ENCODE measurements at places on chromosomes 5 and 9. TPM values are rescaled to one million over a fixed set of nuclear protein-coding genes. Genes with fewer than 3 reads are reported as not detected.

DNA sequence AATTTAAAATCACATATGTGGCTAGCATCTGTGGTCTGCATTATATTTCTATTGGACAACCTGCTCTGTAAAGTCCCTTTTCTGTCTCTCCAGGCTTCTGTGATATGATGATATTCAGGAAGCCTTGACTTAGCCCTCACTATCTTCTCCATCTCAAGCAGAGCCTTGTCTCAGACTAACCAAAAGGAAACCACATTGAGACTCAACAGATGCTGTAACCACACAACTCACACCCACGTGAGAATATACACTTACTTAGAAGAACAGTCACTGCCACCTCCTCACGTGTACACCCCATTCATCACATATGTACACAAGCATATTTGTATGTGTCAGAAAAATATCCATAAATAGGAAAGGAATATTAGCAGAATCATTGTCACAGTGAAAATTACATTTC, 33.6 kb downstream of the HTR4 start:
- DNase-seq = no peak

- DNase-seq = no peak
Measured at GRCh38 chr5:172156541-172156994, 31.5 kb downstream of the STK10 start.

- DNase-seq = no peak
Measured at GRCh38 chr9:93949694-93950449, 5.3 kb downstream of the BARX1 start.

- no peak for DNase-seq
Measured at GRCh38 chr9:85630676-85631075, 111.1 kb downstream of the AGTPBP1 start.

- DNase-seq = no peak
Measured at GRCh38 chr9:82791692-82792091, 271.2 kb downstream of the RASEF start.

DNA sequence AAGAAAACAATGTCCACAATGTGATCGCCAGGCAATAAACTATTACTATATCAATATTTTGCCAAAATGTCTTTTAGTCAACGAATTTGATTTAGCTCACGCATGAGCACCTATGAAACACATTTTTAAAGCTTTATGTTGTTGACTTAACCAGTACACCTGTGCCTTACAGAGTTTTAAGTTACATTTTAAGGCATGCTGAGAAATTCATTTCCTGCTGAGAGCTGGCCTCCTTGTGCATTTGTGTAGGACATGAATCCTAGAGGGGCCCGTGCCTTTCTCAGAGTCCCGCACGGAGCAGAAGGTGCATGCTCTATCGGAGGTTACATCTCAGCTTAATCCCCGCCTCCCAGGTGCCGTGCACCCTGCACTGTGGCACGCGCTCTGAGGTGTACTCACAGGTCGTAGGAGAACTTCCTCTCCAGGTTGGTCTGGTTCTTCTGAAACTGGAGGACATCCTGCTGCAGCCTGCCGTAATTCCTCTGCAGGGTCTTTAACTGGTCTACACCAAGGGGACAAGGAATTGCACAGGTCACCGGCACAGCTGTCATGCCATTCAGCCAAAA, 53.2 kb downstream of the GOLM1 start:
- no peak for DNase-seq

GRCh38 chr5:146671561-146672295, 155.7 kb upstream of the GPR151 start:
- DNase-seq = no peak

DNA sequence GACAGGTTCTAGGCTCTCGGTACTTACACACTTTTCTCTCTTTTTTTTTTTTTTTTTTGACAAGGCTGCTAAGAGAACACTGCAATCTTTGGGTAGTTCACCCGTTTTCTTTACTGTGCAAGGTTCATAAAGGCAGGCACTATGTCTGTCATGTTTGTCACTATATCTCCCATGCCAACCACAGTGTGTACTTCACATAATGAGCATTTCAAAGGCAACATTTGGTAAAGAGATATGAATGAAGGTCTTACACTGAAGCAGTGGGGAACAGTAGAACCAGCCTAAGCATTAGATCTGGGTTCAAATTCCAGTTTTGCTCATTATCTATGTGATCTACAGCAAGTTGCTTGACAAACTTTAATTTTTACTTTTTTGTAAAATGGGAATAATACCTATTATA, 1.5 kb upstream of the HMGCR start:
- DNase-seq = no peak

The ZFP37 gene
- polyA plus RNA-seq = 15.0 TPM

The MYOT gene
- polyA plus RNA-seq = 2.2 TPM

The LCN15 gene
- 0.14 TPM for polyA plus RNA-seq
